Activated naive CD8-positive, alpha-beta T cell treated with anti-CD3 and anti-CD28 coated beads for 36 hours (primary cell): ENCODE measurements at places on chromosomes 1 and 21.

DNA sequence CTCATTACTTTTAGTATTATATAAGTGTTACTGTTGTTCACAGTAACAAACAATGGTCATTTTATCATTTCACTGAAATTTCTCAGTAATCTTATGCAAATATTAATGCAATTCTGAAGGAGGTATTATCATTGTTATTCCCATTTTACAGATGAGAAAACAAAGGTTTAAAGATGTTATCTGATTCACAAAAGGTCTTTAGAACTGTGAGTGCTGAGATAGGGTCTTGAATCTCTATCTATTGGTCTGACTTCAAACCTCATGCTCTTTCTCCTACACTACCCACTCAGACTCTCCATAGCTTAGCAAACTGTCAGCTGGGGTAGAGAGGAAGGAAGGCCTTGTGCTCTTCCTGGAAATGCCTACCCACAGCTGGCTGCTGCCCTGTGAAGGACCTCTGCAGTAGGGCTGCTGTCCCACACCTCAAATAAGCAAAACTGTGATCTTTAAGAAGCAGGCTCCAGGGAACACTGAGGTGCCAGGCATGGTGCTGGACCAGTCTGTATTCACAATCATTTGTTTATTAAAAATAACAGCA is 6.2 kb upstream of the OSCP1 start:
- no peak for DNase-seq

DNA sequence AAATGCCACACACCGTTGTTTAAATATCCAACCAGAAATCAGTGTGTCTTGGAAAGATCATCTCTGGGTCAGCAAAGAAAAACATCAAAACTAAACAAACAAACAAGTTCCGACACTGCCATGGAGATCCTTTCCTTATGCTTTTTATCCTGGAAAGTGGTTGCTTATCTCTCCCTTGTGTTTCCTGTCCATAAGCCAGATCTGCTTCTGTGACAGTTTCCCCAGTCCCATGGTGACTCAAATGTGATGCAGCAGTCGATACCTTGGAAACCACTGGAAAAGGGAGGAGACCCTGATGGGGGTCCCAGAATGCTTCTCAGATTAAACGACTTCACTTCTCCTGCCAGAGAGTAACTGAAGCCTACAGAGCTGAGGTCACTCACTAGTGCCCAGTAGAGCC is 94.7 kb downstream of the DMRTA2 start:
- no peak for DNase-seq

GRCh38 chr1:34441259-34442069 is 264.8 kb downstream of the C1orf94 start:
- no peak for DNase-seq

GRCh38 chr1:93446837-93447451 is 974 bp upstream of the FNBP1L start:
- no peak for DNase-seq

DNA sequence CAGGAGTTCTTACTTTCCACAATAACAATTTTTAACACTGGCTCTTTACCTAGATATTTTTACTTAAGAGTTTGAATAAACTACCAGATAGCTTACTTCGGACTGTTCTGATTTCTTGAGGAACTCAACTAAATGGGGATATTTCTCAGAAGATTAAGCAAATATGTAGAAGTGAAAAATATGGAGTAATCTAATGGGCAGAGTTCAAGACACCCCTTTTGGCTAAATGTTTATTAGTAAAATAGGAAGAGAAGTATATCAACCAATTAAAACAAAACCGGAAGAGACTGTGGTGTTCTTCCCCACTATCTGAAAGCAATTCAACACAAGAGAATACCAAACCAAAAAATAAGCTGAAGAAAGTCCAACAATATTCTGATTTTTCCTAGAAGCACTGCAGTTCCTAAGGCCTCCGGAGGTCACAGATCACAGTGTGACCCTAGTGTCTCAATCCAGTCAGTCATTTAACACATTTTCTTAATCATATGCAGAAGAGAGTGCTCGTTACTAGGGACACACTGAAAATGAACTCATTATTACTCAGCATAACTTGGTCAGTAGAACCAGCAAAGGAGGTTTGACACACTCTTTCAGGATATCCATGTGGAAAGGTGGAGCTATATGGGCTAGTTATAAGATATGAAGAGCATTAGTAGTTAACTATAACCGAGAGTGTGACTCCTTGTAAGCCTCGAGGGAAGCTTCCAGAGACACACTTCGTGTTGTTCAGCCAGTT is 5.2 kb downstream of the SIPA1L2 start:
- DNase-seq, result no peak

- DNase-seq, result no peak
Observed at GRCh38 chr1:209808059-209808581, 2.2 kb upstream of the IRF6 start.

- DNase-seq, result no peak
Observed at GRCh38 chr21:23522751-23523150, 2084.5 kb downstream of the MRPL39 start.

DNA sequence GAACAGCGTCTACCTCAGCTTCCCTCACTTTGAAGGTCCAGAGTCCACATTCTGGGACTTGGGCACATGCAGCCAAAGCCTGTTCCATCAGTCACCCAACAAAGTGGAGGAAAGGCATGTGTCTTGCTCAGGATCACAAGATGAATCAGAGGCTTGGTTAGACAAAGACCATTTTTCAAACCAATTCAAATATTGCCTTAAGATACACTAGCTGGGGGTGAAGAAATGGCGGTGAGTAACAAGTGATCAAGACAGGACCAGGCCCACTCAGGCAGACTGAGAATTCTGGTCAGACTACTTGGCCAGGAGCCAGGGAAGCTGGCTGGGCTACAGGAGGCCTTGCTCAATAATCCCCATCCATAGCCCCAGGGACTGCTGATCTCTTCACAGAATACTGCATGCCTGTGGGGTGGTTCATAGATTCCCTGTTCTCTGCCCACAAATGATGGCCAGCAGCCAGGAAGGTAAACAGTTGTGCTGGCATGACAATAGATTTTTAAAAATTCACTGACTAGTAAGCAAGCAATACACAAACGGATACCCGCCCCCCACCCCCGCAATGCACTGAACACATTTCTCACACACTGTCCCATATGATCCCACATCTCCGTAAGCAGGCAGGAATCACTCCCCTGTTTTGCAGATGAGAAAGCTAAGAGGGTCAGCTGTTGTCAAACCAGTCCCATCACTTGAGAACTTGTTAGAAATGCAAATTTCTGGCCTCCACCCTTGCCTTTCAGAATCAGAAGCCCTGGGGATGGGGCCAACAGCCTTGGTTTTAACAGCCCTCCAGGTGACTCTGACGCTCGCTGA is 27.2 kb downstream of the ERI3 start:
- DNase-seq, result no peak

DNA sequence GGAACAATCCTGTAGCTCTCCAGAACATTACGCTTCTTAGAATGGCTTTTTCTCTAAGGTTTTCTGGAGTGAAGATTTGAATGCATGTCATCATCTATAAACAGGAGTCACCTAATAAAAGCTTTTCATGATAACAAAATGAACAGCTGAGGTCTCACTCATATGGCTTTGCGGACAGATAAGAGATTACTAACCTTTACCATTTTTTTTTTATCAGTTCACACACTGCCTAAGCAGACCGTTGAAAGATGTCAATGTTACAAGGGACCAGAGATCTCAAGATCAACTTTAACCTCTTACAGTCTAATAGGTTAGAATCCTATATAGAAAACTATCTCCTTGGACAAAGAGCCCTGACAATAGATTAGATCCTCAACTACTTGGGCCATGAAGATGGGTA is 41.4 kb downstream of the SCMH1 start:
- no peak for DNase-seq
